ENCODE measurements at places on chromosomes 12 and 14. TPM values are rescaled to one million over a fixed set of nuclear protein-coding genes. Genes with fewer than 3 reads are reported as not detected.
A peak's percentile ranks its signal among the peaks of the same experiment; 100 is the strongest.

GRCh38 chr12:54412786-54413185 lies 6.3 kb downstream of the ITGA5 start:
- DNase-seq = peak; percentile 27

DNA sequence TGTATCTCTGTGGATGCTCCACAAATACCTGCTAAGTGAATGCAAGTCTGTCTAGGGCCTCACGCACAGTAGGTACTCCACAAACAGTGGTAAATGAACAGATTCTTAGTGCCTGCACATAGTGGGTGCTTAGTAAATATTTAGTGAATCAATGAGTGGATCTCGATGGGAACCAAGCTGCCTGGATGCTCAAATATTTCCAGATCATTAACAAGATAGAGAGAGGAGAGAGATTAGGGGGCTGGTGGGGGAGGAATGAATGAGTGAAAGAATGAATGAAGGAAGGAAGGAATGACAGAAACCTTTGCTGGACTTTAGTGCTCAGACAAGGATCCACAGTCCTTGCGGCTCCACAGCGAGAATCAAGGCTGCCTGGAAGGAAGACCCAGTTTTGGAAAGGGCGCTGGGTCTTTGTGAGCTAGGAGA lies 118.2 kb downstream of the SCARB1 start:
- DNase-seq = no peak

GRCh38 chr12:116113398-116114130 lies 163.9 kb downstream of the MED13L start:
- DNase-seq = no peak

DNA sequence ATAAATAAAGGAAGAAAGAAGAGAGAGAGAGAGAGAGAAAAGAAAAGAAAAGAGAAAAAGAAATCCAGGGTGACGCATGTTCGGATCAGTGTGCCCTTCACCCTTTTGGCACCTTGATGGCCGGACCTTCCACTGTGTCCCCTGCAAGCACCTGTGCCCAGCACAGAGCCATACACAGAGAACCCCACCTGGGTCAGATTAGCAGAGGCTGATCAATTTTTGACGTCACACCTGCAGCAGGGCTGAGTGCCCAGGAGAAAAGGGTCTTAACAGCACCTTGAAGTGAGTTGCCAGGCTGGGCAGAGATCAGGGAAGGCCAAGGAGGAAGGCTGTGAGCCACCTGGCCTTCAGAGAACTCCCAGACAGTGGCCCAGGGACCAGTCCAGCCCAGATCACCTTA lies 114.4 kb downstream of the CALM1 start:
- DNase-seq = no peak

GRCh38 chr12:21354641-21355040 lies 18.1 kb upstream of the IAPP start:
- no peak for DNase-seq

DNA sequence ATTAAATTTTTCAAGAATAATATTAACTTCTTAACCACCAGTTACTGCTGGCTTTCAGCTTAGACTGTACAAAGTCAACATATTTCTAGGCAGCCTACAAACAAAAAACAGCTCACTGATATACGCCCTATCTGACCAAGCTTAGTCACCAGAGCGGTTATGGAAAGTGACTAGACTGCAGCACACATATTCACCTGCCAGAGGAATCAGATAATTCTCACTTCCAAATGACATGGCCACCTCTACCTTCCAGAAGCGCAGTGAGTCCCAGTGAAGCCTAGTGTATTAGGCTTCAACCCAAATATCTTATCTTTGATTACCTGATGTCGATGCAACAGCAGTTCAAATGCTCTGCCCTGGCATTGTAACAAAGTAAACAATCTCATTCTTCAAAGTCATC lies 8.5 kb downstream of the STXBP6 start:
- peak; percentile 36 for DNase-seq

DNA sequence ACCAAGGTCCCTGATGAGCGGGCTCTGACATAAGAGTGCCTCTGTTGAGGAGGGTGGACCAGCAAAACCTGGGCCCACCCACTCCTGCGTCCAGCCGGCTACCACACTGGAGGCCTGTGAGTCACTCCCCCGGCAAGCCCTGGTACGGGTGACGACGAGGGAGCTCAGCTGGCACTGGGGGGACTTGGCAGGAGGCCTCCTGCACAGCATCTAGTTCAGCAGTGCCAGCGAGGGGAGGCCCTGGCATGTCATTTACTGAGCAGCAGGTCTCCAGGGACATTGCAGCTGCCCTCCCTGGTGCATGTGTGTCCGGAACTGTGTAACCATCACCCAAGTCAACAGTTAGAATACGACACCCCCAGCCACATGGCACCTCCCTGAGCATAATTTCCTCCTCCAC lies 24.4 kb downstream of the CD9 start:
- peak; percentile 86 for DNase-seq

- no peak for DNase-seq
Observed at GRCh38 chr12:11477110-11477509, 81.7 kb upstream of the PRB2 start.

- DNase-seq = peak; percentile 76
Observed at GRCh38 chr12:2752676-2753371, 41.9 kb upstream of the FKBP4 start.

DNA sequence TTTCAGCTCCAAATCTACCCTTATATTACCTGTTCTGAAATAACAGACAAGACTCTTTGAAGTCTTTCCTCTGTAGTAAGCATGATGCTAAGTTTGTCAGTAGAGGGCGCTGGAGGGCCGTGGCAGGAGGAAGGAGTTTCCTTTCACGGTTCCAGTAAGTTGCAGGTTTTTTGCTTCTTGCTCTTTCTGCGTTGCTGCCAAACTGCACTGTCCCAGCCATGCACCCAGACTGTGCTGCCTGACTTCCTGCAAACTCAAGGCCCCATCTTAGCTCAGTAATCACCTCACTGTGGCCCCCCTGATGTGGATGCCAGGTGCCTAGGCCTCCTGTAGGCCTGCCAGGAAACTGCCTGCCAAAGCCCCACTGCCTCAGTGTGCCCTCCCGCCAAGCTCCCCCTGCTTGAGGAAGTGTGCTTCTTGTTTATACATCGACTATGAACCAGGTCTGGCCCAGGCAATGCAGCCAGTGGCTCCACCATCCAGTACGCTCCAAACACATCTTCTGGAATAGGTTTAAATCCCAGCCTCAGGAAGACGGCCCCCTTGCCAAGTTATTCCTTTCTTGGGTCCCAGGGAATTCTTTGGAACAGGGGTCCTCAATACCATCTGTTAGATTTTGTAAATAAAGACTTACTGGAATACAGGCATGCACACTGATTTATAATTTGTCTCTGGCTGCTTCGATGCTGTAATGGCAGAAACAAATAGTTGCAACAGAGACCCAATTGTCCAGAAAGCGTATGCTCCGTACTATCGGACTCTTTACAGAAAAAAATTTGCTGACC lies 193.7 kb upstream of the LRIG3 start:
- peak; percentile 84 for DNase-seq

GRCh38 chr14:53953828-53954550 lies 2.6 kb downstream of the BMP4 start:
- DNase-seq = peak; percentile 76

DNA sequence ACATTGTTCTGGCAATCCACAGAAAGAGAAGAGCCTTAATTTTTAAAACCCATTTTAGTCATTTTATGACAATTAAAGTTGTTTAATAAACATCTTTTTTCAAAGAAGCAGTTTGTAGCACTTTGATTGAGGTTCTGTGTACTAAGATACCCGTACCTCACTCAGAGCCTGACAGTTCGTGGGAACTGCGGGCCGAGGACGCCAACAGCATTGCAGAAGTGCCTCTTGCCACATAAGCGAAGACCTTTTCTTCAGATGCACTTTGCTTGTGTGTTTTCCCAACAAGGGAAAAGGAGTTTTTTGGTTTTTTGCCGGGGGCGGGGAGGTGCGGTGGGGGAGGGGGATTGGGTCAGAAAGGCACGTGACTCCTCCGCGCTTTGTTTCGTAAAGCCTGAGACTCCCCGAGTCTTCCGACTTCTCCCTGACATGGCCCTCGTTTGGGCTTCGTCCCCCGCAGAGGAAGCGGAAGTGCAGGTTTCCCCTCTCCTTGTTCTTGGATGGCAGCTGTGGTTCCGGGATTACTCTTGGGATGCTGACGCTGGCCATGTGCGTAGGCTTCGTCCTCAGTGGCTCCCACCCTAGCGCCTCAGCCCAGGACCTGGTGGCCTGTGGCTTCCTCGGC lies 70.8 kb downstream of the WDR20 start:
- no peak for DNase-seq

DNA sequence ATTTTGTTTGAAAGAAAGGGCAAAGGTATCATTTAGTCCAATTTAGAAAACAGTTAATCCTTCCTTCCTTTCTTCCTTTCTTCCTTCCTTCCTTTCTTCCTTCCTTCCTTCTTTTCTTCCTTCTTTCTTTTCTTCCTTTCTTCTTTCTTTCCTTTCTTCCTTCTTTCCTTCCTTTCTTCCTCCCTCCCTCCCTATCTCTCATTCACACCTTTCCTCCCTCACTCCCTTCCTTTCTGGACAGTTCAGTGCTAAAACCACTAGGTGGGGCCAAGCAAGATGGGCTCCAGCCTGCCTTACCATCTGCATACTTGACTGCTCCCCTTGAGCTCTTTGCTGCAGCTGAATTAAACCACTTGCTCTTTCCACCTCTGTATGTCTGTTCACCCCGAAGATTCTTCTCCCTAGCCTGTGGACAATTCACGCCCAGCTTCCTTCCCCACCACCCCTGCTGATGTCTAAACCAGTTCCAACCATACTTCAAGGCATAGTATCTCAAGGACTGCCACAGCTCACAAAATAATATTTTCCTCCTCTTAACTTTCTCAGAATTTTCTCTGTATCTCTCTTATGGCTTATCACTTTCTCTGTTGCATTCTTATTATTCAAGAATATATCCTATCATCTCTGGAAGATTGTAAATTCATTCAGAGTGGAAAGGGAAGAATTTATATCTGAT lies 78.0 kb downstream of the DBX2 start:
- DNase-seq = peak; percentile 16

Gene KLRK1
- total RNA-seq = not detected

Gene TAS2R31
- total RNA-seq = 0.99 TPM

Gene AQP5
- total RNA-seq = not detected

Gene GCH1
- 2.5 TPM for total RNA-seq

Gene DENND5B
- 22.9 TPM for total RNA-seq

Data from myocyte (in vitro differentiated cells).